ENCODE measurements at places on chromosomes 12 and 14. TPM values are rescaled to one million over a fixed set of nuclear protein-coding genes. Genes with fewer than 3 reads are reported as not detected.

DENR gene
- 29.4 TPM for total RNA-seq

AMDHD1 gene
- not detected for total RNA-seq

MYBPC1 gene
- total RNA-seq: not detected

CNTN1 gene
- total RNA-seq: not detected

TIGAR gene
- 12.8 TPM for total RNA-seq

SLCO1A2 gene
- not detected for total RNA-seq

E2F7 gene
- 2.4 TPM for total RNA-seq

CFAP73 gene
- total RNA-seq: not detected

PIWIL1 gene
- not detected for total RNA-seq

PLA2G1B gene
- not detected for total RNA-seq

OSGEP gene
- 50.4 TPM for total RNA-seq

SPIC gene
- total RNA-seq: not detected

B4GALNT3 gene
- total RNA-seq: not detected

OAS3 gene
- total RNA-seq: 2.5 TPM

KRT78 gene
- total RNA-seq: not detected

GPR65 gene
- 0.11 TPM for total RNA-seq

ADAM21 gene
- under 0.01 TPM for total RNA-seq

Data from dermis lymphatic vessel endothelial cell (primary cell).